Esophagus squamous epithelium (tissue), 5 donors: ENCODE measurements at places on chromosomes 12 and 14.
A peak's percentile ranks its signal among the peaks of the same experiment; 100 is the strongest.

GRCh38 chr12:49899921-49900320 is 3.8 kb downstream of the FAIM2 start:
- DNase-seq = no peak

GRCh38 chr12:58727521-58727920 is 192.8 kb downstream of the LRIG3 start:
- DNase-seq = no peak

- DNase-seq = no peak
Measured at GRCh38 chr14:24013654-24014514, 25.2 kb downstream of the DHRS4L2 start.

GRCh38 chr12:56766535-56766934 is 3.4 kb downstream of the HSD17B6 start:
- no peak for DNase-seq

DNA sequence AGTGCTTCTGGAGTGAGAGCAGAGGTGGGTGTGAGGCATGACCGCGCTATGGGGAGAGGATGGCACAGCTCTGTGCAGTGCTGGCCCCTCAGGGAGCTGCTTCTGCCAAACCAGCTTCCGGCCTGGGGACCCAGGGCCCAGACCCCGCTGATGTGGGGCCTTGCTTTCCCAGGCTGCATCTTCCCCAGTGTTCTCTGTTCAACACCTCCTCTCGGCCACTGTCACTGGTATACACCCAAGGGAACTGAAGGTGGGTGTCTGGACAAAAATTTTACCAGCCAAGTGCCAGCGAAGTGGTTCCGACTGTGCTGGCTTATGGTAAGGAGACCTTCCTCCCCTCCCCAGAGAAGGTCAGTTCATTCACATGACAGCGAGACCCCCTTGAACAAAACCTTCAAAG is 179.1 kb downstream of the AACS start:
- DNase-seq = no peak

DNA sequence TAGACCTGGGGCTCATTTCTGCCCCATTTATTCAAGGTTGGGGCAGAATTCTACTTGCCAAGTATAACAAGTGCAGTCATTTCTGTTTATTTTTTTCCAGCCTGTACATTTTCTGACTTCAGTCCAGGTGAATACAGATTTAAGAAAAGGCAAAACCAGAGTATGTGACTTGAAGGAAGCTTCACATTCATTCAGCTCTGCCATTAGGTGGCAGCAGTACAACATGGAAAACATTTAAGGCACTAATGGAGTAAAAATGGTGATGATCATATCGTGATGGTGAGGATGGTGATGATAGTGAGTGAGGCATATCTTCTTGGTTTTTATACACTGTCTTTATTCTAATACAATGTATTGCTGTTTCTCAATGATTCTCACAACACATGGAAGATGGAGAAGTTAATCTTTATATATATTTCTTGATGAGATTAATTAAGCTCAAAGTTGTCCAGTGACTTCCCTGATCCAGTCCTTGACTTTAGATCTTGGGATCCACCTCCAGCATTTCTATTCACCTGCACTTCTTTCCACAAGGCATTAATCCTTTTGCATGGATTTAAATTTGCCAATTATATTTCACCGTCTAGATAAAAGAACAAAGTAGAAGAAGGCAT is 176.7 kb upstream of the SEL1L start:
- no peak for DNase-seq

GRCh38 chr12:99110868-99111267 is 465.8 kb downstream of the APAF1 start:
- DNase-seq = no peak

- no peak for DNase-seq
Measured at GRCh38 chr14:29906256-29906870, 21.3 kb downstream of the PRKD1 start.

GRCh38 chr14:96940009-96940408 is 142.8 kb downstream of the VRK1 start:
- no peak for DNase-seq

DNA sequence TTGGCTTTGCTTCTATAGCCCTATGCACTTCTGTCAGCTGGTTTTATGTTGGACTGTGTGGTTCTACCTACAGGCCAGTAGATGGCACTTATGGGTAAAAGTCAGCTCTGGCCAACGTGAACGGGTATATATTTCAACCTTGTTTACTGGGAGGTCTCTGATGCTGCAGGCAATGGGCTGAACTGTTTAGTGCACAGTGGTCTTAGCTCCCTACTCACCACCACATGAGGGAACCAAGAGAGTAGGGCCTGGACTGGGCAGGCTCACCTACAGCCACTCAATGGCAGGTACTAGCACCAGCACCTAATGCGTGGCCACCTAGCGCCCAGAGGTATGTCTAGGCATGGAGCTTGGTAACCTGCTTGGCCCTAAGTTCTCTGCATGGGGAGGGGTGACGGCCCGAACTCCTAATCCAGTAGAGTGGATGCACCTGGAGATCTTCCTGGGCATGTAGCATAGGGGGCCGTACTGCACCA is 481.8 kb downstream of the TMEM117 start:
- no peak for DNase-seq

GRCh38 chr12:24997970-24998582 is 49.2 kb upstream of the BCAT1 start:
- DNase-seq = no peak

GRCh38 chr14:102873546-102874061 is 48.9 kb upstream of the AMN start:
- DNase-seq = no peak

DNA sequence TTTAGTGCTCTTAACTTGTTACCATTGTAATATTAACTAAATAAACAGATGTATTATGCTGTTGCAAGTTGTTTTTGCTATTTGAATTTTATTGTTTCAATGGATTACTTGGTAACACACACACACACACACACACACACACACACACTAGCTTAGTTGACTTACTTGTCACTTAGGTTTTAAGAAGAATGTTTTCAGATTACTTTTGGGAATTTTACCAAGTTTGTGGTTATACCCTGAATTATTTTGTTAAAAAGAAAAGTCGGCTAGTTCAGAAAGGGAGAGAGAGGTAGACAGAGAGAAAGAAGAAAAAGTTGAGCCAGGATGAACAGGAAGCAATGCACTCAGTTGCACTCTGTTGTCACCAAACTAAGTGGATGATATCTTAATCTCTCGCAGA is 5.3 kb downstream of the SSTR1 start:
- DNase-seq = no peak

DNA sequence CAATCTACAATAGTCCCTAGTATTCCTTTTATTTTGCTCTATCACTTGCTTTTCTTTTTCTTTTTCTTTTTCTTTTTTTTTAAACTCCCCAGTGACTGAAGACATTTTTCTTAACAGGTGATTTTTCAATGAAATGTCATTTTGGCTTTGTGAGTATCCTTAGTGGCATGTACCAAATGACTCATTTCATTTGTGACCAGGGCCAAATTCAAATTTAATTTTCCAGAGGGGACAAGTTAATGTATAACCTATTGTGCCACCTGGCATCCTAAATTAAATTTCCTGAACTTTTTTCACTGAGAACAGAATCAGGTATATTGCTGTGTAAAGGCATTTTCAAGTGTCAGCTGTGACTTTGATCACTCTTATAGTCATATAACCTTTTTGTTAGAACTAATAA is 39.7 kb upstream of the SYT1 start:
- DNase-seq = no peak

- no peak for DNase-seq
Measured at GRCh38 chr12:50928392-50928791, 24.0 kb upstream of the HIGD1C start.

GRCh38 chr14:68789821-68790643 is 2.8 kb downstream of the ZFP36L1 start:
- no peak for DNase-seq

- DNase-seq = peak; percentile 17
Measured at GRCh38 chr12:53006810-53007309, 604 bp downstream of the EIF4B start.

GRCh38 chr12:64631197-64631596 is 20.9 kb downstream of the RASSF3 start:
- no peak for DNase-seq

- DNase-seq = no peak
Measured at GRCh38 chr12:129312048-129312447, 458.8 kb downstream of the GLT1D1 start.

- no peak for DNase-seq
Measured at GRCh38 chr12:59431266-59431665, 164.6 kb upstream of the SLC16A7 start.

- no peak for DNase-seq
Measured at GRCh38 chr14:70013271-70013873, 134.2 kb downstream of the SMOC1 start.

GRCh38 chr14:36505181-36505815 is 14.7 kb downstream of the NKX2-1 start:
- no peak for DNase-seq

GRCh38 chr14:100007254-100007653 is 58.0 kb upstream of the EVL start:
- DNase-seq = no peak

DNA sequence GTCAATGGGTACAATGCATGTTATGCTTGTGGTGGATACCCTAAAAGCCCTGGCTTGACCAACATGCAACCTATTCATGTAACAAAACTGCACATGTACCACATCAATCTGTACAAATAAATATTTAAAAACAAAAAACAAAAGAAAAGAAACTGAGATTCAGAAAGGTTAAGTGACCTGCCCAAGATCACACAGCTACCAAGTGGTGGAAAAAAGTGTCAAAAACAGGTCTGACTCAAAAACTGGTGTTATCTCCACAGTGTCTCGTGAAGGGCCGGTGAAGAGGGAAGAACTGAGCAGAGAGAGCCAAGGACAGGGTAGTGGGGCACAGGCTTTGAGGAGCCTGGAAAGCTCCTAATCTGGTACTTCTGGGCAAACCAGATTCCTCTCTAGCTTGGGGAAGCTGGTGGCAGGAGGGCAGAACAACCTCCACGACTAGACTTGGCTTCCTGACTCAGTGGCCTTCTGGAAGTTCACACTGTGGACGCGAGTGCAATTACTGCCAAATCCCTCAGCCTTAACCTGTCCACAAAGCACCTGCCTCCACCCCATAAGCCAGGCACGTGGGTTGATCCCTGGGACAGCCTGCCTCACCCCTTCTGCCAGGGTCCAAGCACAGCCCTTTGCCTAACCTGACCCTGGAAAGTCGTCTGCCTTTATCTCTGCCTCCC is 15.6 kb downstream of the ZBTB39 start:
- no peak for DNase-seq

- DNase-seq = no peak
Measured at GRCh38 chr14:65369560-65369959, 43.0 kb upstream of the FUT8 start.

- no peak for DNase-seq
Measured at GRCh38 chr14:96104469-96105057, 65.4 kb downstream of the C14orf132 start.

- DNase-seq = no peak
Measured at GRCh38 chr12:122604993-122605392, 77.9 kb downstream of the KNTC1 start.

DNA sequence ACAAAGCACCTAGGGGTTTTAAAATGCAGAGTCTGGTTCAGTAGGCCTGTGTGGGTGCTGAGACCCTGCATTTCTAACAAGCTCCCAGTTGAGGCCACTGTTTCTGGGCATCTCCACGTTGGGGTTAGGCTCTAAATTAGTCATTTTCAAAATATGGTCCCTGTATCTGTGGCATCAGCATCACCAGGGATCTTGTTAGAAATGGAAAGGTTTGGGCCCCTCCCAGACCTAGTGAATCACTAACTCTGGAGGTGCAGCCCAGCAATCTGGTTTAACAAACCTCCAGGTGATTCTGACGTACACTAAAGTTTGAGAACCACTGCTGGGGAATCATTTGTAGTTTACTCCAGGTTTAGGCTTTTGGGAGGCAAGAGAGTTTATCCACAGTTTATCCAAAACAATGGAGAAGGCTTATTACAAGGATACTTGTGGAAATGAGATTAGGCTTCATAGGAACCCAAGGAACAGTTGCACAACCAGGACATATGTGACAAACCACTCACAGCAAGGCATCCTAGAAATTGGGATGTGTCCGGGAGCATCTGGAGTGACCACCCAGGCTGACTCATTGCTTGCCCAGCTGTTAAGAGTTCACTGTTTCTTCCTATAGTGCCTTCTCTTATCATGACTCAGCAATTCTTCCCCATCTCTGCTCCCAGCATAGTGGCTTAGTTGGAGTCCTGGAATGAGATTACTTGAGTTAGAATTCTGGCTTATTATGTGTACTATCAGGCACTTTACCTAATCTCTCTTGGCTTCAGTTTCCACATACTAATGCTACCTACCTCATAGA is 71.6 kb upstream of the STXBP6 start:
- DNase-seq = no peak

GRCh38 chr14:23876160-23876750 is 77.3 kb upstream of the DHRS4 start:
- DNase-seq = no peak

DNA sequence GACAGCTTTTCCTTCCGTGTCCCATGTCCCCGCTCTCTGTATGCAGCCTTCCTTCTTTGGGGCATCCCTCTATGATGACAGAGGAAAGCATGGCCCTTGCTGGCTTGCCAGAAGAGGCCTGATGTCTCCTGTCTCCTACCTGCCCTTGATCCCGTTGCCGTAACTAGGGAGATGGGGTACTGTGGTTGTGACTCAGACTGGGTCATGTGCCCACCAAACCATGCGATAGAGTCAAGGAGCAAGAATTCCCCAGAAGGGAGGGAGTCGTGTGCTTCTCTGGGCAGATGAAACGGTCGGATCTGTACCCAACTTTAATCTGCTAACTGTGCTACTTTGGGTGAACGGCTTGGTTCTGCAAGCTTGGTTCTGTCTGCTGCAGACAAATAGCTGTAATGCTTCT is 99.1 kb upstream of the DYNC1H1 start:
- DNase-seq = no peak
